ENCODE measurements at places on chromosomes 2 and 18.
A peak's percentile ranks its signal among the peaks of the same experiment; 100 is the strongest.

DNA sequence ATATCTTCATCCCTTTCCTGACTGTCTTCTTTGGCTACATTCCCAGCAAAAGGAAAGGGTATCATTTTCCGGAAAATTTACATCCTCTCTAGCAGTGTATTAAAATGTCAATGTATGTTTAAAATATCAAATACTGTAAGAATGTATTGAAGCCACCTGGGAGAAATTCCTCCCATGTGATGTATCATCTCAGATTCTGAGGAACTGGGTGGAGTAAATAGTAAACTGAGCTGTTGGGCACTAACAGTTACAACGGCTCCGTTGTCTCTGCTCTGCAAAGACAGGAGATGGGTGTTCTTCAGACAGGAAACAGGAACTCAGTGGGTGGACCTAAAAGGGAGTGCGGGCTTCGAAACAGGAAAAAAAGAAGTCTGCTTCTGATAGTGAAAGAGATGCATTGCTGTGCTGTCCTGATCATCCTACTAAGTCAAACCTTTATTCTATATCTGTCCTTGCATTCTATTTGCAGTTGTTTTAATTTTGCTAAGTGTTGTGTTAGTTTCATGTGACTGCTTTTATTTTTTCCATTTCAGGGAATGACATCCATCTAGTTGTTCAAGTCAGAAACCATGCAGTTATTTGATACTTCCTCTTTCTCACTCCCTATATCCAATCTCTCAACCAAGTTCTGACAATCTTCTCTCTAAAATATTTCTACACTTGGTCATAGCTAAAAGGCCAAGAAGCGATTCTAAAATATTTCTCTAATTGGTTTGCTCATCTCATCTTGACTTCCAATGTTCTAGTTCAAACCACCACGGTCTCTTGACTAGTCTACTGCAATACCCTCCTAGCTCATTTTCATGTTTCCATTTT, 19.4 kb downstream of the DOK1 start:
- DNase-seq = peak; percentile 82

DNA sequence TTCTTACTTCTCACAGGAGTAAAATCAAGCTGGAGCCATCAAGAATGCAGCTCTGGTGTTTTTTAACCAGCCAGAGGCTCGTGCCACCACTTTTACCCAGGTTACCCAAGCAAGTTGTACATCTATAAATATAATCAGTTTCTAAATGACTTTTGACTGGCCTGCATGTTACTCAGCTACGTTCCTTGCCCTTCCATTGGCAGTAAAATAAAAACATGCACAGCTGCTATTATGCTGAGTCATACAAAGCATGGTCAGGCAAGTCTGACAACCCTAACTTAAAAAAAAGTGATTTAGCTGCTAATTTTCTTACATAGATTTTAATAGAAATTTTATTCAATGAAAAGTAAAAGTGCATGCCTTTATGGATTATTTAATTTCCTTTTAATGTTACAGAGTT, 111.7 kb upstream of the CSRNP3 start:
- DNase-seq = peak; percentile 78

DNA sequence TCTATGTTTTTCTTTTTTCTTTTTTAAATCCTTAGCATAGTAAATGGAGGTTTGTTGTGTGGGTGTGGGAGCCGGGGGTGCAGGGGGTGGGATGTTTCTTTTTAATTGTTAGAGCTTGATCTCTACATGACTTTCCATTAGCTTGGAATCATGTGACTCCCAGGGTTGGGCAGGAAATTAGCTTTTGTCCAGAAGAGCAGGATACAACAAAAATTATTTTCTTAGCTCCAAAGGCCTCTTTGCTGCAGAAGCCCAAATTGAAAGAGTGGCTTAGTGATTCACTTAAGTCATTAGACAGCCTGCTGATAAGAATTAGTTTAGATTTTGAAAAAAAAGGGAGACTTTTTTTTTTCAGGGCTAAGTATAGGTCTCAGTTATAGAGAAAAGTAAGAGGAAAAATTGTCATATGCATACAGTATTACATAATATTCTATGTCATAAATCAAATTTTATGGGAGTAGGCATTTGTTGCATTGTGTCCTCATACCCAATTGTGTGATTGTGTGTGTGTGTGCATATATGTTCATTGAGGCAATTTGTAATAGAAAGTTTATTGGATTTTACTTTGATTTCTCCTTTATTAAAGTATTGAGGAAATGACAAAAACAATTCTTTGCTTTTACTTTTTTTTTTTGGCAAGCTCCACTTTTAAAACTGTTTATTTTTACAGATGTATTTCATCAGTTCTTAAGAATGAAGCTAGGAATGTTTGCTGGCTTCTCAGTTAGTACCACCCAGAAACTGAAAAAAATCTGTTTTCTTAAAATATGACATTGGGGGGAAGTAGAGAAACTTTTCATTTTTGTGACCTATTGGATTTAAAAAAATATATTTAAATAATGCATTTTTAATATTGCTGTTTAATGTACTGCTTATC, 47.4 kb downstream of the TSPYL6 start:
- DNase-seq = peak; percentile 53

GRCh38 chr2:236417150-236417549, 152.5 kb upstream of the ACKR3 start:
- DNase-seq = no peak

GRCh38 chr2:111973701-111974100, 75.3 kb downstream of the MERTK start:
- DNase-seq = no peak

- no peak for DNase-seq
These were observed 84.8 kb upstream of the GATA6 start for GRCh38 chr18:22084547-22084946.

DNA sequence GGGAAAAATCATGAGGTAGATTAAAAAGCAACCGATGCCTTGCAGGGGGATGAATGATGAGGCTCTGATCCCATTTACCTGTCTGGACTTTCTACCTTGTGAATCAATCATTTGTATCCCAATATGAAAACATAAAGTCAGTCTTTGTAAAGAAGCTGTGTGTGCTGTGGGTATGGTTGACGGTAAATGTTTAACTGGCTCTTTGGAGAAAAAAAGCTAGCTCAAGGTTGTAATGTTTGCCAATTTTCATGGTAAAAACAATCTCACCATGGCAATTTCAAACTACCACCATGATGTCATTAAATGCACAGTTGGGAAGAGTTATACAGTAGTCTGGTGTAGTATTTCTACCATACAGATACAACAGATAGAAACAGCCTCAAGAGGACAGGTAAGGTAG, 14.6 kb downstream of the TTR start:
- no peak for DNase-seq

Measured in fibroblast of mammary gland (primary cell).